ENCODE measurements at places on chromosomes 16 and 17. TPM values are rescaled to one million over a fixed set of nuclear protein-coding genes. Genes with fewer than 3 reads are reported as not detected.

- no peak for DNase-seq
Observed at GRCh38 chr17:56652628-56653027, 59.1 kb downstream of the NOG start.

GRCh38 chr17:69103557-69104233 is 38.0 kb downstream of the ABCA6 start:
- DNase-seq = no peak

- DNase-seq = no peak
Observed at GRCh38 chr16:84143784-84144199, 1.2 kb downstream of the HSDL1 start.

- DNase-seq = no peak
Observed at GRCh38 chr16:73206151-73206707, 158.3 kb upstream of the ZFHX3 start.

GRCh38 chr17:44353672-44354331 is 8.7 kb downstream of the GRN start:
- no peak for DNase-seq

GRCh38 chr16:11828696-11829095 is 22.6 kb downstream of the RSL1D1 start:
- DNase-seq = no peak

GRCh38 chr16:53091466-53092211 is 36.8 kb downstream of the CHD9 start:
- DNase-seq = no peak

Gene CBX2
- not detected for total RNA-seq

Measured in thoracic aorta (tissue), 2 donors.